ENCODE measurements at places on chromosomes 6 and 20. TPM values are rescaled to one million over a fixed set of nuclear protein-coding genes. Genes with fewer than 3 reads are reported as not detected.

Gene POM121L2
- not detected for polyA plus RNA-seq

Gene TRIM15
- polyA plus RNA-seq, result not detected

Gene CCN5
- not detected for polyA plus RNA-seq

Gene SEC23B
- 37.9 TPM for polyA plus RNA-seq

Gene DDX39B
- polyA plus RNA-seq, result 53.6 TPM

Gene BMP5
- polyA plus RNA-seq, result not detected

Gene BLCAP
- 94.7 TPM for polyA plus RNA-seq

Gene PGC
- polyA plus RNA-seq, result not detected

Gene PPP1R16B
- polyA plus RNA-seq, result 13.4 TPM

Gene SNAP25
- polyA plus RNA-seq, result 0.37 TPM

Gene LRRC1
- 1.5 TPM for polyA plus RNA-seq

Gene OVOL2
- not detected for polyA plus RNA-seq

Gene UBD
- not detected for polyA plus RNA-seq

Gene CST5
- polyA plus RNA-seq, result not detected
